ENCODE measurements at places on chromosomes 3 and 15.

- DNase-seq: peak; percentile 20
Measured at GRCh38 chr15:99909592-99910295, 176.5 kb upstream of the LYSMD4 start.

DNA sequence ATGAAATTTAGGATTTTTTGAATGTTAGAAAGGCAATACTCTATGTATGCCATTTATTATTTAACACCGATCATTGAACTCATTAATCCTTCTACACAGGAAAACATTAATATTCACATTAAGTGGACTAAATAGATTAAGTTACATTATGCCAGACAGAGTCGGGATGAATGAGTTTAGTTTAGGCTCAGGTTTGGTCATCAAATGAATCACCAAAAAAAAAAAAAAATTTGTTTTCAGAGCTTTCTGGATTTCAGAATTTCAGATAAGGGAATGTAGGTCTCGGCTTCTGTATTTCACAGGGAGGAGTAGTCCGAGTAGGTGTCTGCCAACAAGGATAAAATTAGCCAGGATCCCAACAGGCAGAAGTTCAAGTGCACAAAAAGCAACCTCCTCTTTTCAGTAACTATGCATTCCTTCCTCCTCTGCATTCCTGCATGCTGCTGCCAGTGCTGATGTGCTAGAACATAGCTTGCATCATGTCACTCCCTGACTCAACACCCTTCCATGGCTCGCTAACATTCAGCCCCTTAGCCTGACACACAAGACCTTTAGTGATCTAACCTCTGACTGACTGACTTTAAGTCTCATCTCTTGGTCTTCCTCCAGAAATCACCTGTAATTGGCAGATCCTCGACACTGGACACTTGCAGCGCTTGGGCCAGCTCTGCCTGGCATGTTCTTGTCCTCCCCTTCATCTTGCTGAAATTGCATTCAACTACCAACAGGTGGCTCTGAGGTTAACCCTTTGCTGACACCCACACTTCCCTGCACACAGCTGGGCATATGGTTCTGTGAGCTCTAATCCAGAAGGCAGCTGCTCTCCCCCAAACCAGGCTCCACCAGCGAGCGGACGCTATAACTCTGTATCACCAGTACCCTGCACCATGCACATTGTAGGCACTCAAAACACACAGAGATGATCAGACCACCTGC, 145.4 kb upstream of the PROK2 start:
- peak; percentile 35 for DNase-seq

DNA sequence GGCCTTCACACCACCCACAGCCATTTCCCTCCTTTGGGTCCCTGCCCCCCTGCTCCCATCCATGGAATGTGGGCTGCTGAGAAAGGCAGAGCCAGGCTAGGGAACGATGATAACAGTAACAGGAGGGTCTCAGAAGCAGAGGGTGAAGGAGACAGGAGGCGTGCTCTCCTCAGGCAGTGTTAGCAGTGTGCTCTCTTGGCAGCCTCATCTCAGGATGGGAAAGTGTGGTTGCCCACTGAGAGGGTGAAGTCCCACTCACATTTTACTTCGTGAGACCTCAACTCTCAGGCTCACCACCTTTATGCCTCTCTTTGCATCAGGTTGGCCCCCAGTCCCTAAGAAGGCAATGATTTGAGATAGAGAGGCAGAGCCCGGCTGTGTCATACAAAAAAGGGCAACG, 24.5 kb downstream of the TIGIT start:
- no peak for DNase-seq

DNA sequence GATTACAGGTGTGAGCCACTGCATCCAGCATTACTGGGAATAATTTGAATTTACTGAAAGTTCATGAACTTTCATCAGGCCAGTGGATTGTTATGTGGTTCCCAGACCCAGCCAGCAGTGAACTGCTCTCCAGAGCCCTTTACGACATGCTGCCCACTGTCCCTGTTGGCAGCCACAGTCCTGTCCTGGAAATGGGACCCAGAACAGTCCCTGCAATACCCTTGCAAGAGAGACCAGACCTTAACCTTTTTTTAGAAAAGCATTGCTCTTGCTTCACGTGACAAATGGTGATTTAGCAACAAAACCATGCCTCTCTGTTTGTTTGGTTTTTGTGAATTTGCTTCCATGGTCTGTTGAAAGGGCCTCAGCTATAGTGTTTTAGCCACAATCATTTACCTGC, 367.3 kb upstream of the C2CD4B start:
- no peak for DNase-seq

DNA sequence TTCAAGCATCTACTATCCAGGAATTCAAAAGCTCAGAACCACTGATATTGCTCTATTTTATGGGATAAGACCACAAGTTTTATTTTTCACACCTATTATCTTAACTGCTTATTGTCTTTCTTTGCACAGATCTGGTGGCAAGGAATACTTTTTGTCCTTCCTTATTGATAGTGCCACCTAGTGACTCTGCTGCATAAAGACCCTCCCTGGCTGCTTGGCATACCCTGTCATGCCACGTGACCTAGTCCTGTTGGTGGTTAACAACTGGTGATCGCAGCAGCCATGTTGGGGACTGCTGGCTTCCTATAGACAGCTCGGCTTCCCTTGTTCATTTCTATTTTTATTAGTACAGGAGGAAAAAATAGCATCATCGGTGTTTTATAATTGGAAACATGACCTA, 236.3 kb downstream of the MEX3B start:
- peak; percentile 13 for DNase-seq

DNA sequence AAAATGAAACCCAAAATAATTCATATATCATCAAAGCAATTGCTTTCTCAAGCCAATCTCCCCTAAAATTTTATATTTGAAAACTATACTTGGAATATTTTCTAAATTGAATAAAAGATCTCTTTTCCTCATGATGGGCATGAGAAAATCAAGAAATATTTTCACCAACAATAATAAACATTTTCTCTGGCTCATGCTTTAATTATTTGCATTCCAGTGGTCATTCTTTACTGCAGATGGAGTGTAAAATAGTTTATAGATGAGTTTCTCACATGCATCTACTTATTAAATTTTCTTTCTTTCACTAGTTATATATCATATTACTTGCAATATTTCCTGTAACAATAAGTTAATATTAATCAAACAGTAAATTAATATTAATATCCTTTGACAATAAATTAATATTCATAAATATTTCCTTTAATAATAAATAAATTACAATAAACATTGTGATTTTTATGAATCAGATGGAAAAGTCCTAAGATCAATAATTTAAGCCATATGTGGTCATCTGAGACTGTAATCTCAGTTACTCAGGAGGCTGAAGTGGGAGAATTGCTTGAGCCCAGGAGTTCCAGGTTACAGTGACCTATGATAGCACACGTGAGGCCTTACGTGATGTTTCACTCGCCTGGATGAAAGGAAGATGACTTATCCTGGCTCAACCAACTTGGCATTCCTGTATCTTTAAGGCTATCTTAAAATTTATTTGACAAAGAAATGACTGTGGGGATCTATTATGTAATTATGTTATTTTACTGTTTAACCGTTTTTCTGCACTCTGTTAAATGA, 958.8 kb downstream of the ZPLD1 start:
- DNase-seq: no peak

GRCh38 chr3:72515281-72515680, 333.0 kb downstream of the SHQ1 start:
- DNase-seq: no peak

Measured in NT2/D1 (cell line).